Activated CD4-positive, CD25-positive, alpha-beta regulatory T cell treated with anti-CD3 and anti-CD28 coated beads, Interleukin-2, amount 50 U/mL, for 72 hours (primary cell): ENCODE measurements at places on chromosomes 13 and 19.

GRCh38 chr19:1540365-1540925 lies 16.6 kb downstream of the PLK5 start:
- no peak for DNase-seq

DNA sequence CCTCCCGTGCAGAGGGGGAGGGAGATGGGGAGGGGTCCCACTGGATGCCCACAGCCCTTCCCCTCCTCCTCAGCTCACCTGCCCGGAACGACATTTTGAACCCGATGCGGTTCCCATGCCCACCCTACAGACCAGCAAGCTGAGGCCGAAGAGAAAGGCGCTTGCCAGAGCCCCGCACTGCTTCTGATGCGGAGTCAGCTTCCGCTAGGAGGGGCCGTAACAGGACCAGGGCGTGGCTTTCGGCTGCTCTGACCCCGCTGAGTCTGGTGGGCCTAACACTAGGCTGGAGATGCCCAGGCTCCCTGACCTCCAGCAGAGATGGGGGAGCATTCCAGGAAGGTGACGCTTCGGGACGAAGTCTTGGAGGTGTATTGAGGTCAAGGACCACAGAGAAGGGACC lies 6.7 kb downstream of the ONECUT3 start:
- no peak for DNase-seq

DNA sequence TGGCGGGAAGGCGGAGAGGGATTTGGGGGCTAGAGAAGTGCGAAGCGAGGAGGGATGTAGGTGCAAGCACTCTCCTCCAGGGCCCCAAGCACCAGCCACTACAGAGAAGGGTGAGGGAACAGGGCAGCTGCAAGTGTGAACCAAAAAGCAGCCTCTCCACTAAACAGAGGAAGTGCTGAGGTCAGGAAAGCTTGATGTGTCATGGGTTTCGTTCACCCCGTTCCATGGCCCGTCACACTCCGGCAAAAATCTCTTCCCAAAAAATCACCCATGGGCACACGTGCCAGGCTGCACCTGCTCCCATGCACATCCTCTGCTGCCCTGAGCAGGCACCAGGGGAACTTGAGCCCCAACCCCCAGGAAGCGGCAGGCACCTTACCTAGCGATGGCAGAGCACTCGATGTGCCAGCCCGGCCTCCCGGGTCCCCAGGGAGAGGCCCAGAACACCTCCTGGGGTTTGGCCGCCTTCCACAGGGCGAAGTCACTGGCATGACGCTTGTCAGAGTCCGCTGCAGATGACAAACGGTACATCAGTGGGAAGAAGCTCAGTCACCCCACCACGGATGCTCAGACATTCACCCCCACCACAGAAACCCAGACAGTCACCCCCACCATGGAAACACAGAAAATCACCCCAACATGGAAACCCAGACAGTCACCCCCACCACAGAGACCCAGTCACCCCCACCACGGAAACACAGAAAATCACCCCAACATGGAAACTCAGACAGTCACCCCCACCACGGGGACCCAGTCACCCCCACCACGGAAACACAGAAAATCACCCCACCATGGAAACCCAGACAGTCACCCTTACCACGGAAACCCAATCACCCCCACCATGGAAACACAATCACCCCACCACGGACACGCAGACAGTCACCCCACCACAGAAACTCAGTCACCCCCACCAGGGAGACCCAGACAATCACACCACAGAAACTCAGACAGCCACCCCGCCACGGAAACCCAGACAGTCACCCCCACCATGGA lies 29.0 kb downstream of the CARS2 start:
- no peak for DNase-seq

DNA sequence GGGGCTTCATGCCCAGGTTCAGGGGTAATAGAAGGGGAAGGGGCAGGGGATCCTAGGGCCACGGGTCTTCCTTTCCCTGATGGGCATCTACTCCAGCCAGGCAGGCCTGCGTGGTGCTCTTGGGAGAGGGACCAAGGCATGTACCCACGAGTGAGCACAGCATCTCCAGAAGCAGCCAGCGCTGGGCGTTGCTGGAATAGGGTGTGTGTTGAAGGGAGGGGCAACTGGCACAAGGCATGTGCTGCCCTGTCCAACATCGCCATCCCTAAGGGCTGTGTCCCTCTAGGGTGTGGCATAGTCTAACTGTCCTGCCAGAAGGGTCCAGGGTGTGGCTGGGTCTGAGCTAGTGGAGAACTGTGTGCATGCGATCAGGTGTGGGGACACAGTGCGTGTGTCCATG lies 2.9 kb downstream of the NOTCH3 start:
- DNase-seq, result no peak

- no peak for DNase-seq
These were observed 14.3 kb upstream of the BCAM start for GRCh38 chr19:44794610-44795009.

DNA sequence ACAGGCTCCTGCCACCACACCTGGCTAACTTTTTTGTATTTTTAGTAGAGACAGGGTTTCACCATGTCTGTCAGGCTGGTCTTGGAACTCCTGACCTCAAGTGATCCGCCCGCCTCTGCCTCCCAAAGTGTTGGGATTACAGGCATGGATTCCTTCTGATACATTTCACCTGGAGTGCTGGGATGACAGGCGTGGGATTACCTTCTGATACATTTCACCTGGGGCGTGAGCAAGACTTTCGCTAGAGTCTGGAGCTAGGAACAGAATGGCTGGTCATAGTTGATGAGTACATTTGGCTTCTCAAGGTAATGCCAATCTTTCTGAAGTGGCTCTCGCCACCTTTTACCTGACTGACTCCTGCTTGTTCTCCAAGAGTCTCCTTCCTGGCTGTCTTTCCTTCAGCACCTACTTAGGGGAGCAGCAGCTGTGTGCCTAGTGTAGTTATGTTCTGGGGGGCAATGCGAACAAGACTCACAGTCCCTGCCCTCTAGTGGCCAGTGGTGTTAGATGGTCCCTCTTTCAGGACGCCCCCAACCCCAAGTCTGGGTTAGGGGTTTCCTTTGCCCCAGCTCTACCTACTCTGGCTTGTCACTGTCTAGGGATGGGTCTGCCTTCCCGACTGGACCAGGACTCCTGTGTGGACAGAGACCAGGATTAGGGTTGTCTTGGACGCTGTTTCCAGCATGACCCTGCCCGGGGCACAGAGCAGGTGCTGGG lies 19.3 kb downstream of the PPP1R37 start:
- no peak for DNase-seq

GRCh38 chr19:55257461-55258420 lies 1.1 kb downstream of the PPP6R1 start:
- DNase-seq, result no peak

GRCh38 chr13:98930151-98930591 lies 47.7 kb downstream of the DOCK9 start:
- DNase-seq, result no peak

- no peak for DNase-seq
These were observed 118.5 kb downstream of the SOX1 start for GRCh38 chr13:112185466-112185865.

DNA sequence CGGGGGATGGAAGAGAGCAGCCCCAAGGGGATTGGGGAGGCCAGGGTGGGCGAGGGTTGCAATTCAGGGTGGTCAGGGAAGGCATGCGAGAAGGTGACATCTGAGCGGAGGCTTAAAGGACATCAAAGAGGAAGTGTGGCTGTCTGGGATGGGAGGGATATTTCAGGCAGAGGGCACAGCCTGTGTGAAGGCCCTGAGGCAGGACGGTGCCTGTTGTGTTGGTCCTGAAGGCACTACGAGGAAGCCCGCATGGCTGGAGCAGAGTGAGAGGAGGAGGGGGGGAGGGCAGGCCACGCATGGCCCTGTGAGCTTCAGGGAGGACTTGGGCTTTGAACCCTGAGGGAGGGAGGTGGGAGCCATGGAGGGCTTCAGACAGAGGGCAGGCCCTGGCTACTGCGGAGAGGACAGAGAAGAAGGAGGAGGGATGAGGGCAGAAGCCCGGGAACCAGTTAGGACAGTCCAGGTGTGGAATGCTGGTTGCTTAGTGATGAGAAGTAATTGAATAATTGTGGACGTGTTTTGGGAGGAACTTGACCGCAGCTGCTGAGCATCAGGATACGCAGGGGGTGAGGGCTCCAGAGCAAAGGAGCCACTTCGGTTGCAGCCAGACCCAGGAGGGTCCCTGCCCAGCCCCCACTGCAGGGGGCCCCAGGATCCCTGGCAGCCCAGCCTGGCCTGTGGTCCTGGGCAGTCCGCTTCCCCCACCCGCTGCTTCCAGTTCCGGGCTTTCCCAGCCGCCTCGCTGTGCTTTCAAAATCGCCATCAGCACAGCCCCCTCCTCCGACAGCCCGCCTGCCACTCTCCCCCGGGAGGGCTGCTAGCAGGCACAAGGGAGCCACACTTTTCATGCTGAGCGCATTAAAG lies 6.2 kb downstream of the TLE6 start:
- DNase-seq, result no peak

GRCh38 chr19:51194527-51195315 lies 30.2 kb upstream of the CD33 start:
- DNase-seq, result no peak

DNA sequence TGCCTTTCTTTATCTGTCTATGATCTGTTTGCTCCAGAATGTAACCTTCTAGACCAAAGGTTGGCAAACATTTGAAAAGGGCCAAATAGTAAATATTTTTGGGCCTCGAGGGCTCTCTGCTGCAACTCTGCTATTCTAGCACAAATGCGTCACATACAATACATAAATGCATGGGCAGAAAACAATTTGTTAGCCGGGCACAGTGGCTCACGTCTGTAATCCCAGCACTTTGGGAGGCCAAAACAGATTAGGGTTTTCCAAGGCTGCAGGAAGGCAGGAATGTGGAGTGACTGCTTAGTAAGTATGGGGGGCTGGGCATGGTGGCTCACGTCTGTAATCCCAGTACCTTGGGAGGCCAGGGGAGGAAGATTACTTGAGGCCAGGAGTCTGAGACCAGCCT lies 21.9 kb upstream of the EVI5L start:
- DNase-seq, result no peak

DNA sequence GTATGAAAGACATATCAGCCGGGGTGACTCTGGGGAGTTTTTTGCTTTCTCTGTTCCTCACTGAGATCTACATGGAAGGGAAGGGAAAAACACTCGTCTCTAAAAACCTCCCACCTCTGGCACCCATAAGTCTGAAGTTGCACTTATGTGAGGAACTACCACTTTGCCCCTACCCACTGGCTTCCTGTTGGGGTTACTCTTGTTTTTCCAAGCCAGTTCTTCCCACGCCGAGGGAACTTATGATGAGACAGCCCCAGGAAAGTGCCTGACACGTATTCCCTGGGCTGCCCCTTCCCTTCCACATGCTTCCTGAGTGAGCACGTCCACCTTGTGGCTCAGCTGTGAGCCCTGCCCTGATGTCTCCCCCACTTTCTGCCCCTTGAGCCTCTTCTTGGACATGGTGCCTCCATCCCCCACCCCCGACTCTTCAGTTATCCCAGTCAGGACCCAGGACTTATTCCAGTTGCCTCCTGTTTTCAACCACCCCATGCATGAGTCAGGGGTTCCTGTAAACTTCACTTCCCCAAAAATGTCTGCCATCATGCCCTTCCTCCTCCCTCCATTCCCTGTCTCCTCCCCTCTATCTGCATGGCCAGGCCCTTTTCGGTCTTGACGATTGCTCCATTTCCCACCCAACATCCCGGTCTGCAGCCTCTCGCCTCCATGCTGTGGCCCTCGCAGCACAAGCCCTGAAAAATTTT lies 5.1 kb upstream of the SIGLEC7 start:
- DNase-seq, result peak; percentile 22

DNA sequence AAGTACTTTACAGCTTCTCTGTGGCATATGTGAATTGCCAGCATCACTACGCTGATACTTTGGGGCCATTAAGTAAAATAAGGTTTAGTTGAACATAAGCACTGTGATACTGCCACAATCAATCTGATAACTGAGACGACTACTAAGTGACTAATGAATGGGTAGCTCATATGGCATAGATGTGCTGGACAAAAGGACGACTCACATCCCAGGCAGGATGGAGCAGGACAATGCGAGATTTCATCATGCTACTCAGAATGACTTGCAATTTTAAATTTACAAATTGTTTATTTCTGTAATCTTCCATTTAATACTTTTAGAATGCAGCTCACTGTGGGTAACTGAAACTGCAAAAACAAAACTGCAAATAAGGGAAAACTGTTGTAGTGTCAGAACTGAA lies 13.6 kb downstream of the CCDC122 start:
- no peak for DNase-seq

DNA sequence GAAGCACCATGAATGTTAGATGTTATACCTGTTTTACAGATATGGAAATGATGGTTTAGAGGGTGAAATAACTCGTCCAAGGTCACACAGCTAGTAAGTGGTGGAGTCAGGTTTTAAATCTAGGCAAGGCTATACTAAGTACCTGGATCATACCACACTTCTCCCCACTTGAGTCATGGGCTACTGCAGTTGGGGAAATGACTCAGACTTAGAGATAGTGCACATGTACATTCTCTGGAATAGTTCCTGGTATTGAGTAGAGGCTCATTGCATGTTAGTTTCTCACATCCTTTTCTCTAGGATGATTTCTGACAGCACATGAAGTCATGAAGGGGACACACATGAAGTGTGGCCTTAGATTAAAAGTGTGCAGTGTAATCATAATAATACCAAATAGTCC lies 76.2 kb upstream of the TNFSF11 start:
- DNase-seq, result no peak

- DNase-seq, result no peak
These were observed 6.6 kb downstream of the ATG4D start for GRCh38 chr19:10550336-10550735.

- DNase-seq, result no peak
These were observed 545.2 kb downstream of the GPC6 start for GRCh38 chr13:93771782-93772181.

DNA sequence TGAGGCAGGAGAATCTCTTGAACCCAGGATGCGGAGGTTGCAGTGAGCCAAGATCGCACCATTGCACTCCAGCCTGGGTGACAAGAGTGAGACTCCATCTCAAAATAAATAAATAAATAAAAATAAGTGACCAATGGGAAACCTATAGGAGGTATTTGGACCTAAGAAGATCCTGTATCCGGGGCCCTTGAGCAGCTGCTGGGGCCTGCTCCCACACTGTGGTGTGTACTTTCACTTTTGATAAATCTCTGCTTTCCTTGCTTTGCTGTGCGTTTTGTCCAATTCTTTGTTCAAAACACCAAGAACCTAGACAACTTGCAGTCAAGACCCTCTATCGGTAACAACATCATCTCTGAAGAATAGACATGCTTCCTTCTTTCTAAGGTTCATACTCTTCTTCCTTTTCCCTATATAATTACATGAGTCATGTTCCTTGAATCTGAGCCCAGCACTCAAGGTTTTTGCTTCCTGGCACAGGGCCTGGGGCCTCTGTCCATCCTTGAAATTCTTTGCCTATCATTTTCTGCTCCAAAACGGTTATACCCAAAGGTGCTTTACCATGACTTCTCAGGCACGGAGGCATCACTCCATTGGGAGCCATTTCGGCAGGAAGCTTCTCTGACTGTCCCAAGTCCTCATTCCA lies 14.2 kb upstream of the PNMA8C start:
- DNase-seq, result no peak

- no peak for DNase-seq
These were observed 703 bp downstream of the NEK3 start for GRCh38 chr13:52158629-52159158.
